Gastroesophageal sphincter (tissue), 4 donors: ENCODE measurements at places on chromosomes 3 and 15.

DNA sequence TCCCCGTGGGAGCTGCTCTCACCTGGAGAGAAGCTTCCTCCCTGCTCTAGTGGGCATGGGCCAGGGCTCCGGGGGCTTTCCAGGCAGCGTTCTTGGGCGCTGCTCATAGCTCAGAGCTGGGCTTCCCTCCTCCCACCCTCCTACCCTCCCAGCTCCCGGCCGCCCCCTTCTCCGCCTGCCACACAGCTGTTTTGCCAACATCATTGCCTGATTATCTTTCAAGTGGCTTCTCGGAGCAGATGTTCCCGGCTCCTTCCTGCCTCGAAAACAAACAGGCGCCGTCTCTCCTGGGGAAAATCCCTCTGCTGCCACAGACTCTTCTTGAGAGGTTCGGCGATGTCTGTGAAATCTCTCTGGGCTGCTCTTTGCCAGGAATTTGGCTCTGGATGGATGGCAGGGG is 195.6 kb downstream of the RPLP1 start:
- ATAC-seq, result no peak

DNA sequence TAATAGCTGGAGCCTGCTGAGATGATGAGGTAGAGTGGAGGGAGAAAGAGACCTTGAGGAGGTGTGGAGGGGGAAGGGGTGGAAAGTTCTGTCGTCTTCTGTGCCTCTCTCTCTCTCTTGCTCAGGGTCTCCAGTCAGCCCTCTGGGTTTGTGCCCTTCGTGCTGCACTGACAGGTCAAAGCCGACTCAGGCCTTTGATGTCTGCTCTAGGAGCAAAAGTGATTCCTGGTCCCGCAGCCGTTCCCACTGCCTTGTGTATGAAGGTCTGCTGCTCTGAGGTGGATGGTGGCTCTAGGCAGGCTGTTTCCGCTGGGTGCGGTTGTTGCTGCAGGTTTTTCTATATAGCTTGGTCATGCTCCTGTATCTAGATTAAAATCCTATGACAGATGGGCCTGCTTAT is 89.4 kb downstream of the IGF1R start:
- ATAC-seq, result no peak

GRCh38 chr15:72535911-72536310 is 61.8 kb downstream of the ARIH1 start:
- ATAC-seq, result no peak

- ATAC-seq, result no peak
These were observed 259.6 kb upstream of the ZNF717 start for GRCh38 chr3:76044601-76045600.

- ATAC-seq, result no peak
These were observed 962 bp downstream of the NMNAT3 start for GRCh38 chr3:139676632-139677387.

DNA sequence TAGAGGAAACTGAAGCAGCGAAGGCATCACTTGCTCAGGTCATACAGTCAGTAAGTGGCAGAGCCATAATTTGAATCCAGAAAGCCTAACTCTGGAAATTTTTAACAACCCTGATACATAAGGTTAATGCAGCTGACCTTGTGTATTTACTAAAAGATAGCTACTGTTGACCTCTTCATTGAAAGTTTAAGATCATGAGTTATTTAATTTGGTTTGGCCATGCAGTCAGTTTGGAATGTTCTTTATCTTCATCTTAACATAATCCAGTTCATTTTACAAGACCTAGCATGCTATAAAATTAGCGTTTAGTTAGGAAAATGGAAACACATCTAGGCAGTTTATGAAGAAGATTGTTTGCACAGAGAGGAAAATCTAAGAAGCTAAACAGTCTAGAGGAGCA is 240.9 kb downstream of the RBMS3 start:
- ATAC-seq, result no peak

DNA sequence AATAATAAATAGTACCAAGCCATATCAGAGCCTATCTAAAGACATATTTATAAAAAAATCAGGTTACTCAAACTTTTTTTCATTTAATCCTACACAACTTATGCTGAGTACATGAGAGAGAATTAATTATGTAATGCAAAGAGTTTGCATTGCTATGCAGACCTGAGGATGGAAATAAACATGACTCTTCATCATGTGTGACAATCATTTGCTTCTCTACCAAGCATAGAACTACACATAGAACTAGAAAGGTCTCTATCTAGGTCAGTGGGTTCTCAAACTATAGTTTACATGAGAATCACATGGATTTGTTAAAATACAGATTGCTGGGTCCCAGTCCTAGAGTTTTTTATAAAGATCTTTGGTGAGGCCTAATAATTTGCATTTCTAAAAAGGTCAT is 86.8 kb downstream of the GBE1 start:
- ATAC-seq, result no peak

DNA sequence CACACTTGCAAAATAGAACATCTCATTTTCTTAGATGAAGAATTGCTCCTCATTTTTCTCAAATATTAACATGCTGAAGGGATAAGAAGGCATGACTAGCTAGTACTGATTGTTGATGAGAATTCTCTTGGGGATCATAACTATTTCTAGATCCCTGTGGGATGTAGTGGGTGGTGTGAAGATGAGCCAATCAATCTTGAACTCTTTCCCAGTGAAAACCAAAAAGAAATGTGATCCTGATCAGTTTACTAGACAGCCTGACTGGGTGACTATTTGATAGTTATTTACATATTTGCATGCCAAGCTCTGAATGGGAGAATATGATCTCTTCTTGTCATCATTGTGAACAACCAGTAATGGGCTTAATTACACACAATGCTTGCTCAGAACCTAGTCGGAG is 63.7 kb downstream of the ZIC1 start:
- no peak for ATAC-seq

- no peak for ATAC-seq
These were observed 5.0 kb downstream of the ZDHHC3 start for GRCh38 chr3:44970926-44971490.

DNA sequence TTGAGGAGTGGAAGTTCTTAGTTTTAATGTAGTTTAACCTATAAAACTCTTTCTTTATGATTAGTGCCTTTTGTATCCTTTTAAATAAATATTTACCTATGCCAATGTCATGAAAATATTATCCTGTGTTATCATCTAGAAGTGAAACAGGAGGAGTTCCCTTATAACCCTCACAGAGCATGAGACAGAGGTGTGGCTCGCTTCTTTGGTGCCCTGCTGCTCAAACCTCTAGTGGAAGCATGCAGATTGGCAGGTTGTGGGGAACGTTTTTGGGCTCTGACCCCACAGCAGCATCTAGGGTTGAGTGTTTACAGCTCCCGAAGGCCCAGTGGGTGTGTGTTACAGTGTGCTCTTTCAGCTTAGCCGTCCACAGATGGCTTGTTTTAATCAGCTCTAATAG is 459.4 kb upstream of the AZI2 start:
- ATAC-seq, result no peak

DNA sequence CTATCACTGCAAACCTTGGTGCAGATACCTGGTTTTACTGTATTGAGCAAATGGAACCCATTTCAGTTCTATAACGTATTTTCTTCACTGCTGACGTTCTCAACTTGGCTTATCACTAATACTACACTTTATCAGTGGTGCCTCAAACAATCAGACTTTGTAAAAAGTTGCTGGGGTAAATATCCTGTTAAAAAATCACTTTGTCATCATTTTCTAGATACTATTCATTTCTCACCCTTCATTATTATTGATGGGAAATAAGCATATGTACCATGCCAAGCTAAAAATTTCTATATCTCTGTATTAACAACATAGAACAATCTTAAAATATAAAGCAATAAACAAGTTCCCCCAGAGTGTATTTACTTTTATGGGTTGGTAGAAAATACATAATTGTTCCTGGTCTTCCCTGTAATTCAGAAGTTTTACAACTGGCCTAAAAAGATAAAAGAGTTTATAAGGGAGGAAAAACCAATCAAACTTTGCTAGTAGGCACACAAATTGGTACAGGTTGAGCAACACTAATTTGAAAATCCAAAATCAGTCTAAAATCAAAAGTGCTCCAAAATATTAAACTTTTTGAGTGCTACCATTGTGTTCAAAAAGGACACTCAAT is 33.2 kb downstream of the CIP2A start:
- ATAC-seq, result no peak

DNA sequence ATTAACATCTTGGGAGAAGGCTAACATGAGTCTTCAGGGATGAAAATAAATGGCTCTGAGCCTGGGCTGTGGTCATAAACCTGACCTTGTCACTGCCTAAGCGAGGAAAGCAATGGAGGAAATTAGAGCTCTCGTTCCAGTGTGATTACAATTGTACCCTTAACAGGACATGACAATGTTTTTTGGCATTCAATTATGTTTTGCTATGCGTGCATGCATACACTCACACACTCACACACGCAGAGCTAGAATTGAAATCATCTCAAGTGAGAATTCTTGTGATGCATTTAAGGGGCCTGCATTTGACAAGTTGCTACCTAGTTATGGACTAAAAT is 24.1 kb downstream of the ZNF80 start:
- ATAC-seq, result no peak

DNA sequence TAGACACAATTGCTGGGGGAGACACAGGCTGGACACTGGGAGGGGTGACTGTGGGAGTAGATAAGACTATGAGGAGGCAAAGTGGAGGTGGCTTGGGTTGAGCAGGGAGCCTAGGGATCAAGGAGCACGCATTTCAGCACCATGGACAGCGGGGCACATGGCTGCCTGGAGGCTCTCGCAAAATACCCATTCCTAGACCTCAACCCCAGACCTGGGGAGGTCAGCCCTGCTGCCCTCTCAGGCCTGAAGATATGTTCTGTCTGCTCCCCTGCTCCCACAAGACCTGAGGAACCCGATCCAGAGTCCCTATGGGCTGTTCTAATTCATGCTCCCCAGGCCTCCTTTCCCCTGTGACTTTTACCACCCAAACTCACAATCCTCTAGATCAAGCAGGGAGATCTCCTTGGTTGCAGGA is 16.0 kb upstream of the CPEB1 start:
- ATAC-seq, result no peak

GRCh38 chr3:100634493-100635272 is 25.3 kb downstream of the ADGRG7 start:
- ATAC-seq, result no peak

DNA sequence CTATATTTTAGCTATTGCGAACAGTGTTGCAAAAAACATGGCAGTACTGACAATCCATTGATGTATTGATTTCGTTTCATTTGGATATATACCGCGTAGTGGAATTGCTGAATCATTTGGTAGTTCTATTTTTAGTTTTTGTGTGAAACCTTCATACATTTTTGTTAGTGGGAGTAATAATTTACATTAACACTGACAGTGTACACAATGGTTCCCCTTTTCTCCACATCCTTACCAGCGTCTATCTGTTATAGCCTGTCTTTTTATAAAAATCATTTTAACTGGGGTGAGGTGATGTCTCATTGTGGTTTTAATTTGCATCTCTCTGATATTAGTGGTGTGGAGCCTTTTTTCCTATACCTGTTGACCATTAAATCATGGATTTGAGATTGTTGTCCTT is 392.4 kb upstream of the ALCAM start:
- no peak for ATAC-seq

DNA sequence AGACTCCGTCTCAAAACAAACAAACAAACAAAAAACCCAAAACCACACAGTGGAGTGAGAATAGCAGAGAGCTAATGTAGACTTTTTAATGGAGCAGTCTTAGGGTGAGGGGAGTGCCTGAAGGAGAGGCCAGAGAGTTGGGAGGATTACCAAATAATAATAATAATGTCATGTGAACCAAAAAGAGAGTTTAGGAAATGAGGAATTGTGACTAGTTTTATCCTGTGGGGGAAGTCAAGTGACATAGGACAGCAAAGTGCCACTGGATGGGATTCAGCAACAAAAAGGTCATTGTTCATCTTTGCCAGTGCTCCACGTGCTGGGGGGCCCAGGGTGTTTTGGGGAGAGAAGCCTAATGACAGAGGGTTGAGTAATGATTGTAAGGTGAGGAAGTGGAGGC is 12.9 kb downstream of the GPR87 start:
- no peak for ATAC-seq

- ATAC-seq, result no peak
These were observed 17.8 kb downstream of the CEP19 start for GRCh38 chr3:196694202-196694638.

GRCh38 chr15:25091421-25092158 is 136.8 kb downstream of the SNRPN start:
- ATAC-seq, result no peak

DNA sequence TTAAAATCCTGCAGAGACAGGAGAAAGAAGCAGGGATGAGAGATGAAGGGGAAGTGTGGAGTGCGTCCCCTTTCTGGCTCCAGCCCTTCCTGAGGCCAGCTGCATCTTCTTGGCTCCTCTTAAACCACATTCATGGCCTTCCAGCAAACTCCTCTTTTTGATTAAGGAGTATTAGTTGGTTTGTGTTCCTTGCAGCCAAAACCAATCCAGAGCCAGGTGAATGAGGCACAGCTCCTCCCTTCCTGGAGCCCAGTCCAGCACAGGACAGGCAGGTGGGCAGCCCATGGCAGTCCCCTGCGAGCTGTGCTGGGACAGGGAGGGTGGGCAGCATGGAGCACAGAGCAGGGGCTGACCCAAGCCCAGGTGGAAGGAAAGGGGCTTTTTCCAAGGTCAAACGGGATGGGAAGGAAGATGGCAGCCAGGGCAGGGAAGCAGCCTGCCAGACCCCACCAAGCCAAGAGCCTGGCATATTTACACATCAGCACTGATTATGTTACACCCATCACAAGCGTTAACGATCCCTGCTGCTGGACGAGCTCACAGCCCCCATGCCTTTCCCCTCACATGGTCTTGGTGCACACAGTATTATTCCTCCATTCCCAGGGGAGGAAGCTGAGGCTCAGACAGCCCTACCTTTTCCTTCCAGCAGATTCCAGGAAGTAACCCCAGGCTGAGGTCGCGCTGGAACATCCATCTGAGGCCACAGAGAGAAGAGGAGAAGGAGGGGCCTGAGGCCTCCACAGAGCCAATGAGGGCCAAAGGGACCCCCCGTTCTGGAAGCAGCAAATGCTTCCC is 175.6 kb downstream of the SMAD6 start:
- ATAC-seq, result peak; percentile 38

- no peak for ATAC-seq
These were observed 263.6 kb upstream of the GADL1 start for GRCh38 chr3:31157893-31158620.

GRCh38 chr3:190435618-190436017 is 14.1 kb downstream of the TMEM207 start:
- no peak for ATAC-seq

DNA sequence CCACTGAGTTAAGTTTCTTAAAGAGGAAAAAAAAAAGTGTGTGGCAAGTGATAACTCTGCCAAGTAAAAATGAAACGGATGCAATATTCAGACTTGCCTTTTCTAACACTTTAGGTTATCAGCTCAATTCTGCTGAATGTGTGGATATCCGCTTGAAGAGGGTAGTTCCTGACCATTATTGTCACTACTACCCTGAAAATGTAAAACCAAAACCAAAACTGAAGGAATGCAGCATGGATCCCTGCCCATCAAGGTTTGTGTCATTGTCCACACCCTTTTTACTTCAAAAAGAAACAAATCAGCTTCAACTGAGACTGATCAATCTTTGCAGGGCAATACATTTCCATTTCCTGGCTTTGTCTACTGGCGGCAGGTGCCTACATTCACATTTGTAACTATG is 236.1 kb downstream of the ADAMTSL3 start:
- ATAC-seq, result peak; percentile 17

- no peak for ATAC-seq
These were observed 235.9 kb upstream of the GBE1 start for GRCh38 chr3:81997390-81997789.

GRCh38 chr3:134237454-134238145 is 13.1 kb downstream of the RYK start:
- no peak for ATAC-seq

GRCh38 chr3:8663177-8664061 is 18.8 kb upstream of the SSUH2 start:
- no peak for ATAC-seq

GRCh38 chr3:20668411-20668810 is 482.4 kb upstream of the SGO1 start:
- no peak for ATAC-seq

GRCh38 chr3:193882091-193882490 is 253.9 kb upstream of the HES1 start:
- ATAC-seq, result no peak
